DND-41 (cell line): ENCODE measurements at places on chromosomes 16 and 17.

GRCh38 chr17:3827124-3827773 is 18.8 kb downstream of the NCBP3 start:
- peak; percentile 78 for DNase-seq

- DNase-seq = no peak
Measured at GRCh38 chr16:3889059-3889458, 8.5 kb upstream of the CREBBP start.

GRCh38 chr17:76697702-76698465 is 12.9 kb downstream of the MXRA7 start:
- DNase-seq = no peak

DNA sequence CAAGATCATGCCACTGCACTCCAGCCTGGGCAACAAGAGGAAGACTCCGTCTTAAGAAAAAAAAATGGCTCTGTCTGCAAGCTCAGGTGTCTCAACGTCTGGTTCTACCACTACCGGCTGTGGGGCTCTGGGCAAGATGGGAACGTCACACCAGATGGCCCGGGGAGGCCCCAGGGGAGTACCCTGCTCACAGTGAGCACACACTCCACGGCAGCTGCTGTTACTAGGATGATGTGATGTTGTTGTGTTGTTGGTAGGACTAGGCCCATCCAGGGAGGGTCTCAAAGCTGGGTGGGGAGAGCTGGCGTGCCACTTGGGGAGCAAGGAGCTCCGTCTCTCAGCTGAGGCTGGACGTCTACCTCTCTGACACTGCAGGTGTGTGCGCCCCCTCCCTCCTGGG is 9.4 kb upstream of the NPTX1 start:
- peak; percentile 87 for DNase-seq

DNA sequence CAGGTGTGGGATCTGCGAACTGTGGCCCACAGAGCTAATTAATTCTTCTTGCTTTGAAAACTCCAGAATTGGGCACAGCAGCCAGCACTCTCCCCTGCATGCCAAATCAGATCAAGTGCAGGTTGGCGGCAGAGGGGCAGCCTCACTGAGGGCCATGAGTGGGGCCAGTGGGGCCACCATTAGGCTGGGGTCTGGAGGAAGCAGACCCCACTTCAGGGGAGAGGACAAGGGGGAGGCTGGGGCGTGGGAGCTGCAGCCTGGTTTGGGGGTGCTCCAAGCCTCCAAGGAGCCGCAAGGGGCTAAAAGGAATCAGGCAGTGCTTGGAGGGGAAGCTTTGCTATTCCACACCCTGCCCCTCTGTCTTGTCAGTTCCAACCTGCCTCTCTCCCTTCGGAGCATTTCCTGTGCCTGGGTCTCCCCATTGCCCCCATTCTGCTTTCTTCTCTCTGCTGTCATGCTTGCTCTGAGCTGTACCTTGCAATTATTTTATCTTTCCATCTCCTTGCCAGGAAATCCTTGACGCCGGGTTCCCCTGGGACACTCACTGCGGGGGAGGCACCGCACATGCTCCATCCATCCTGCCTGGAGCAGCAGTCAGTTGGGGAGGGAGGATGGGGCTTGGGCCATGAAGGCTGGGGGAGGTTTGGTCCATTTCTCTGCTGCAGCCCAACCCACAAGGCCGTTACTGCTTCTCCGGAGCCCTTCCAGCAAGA is 3.3 kb upstream of the ABCC3 start:
- DNase-seq = no peak

GRCh38 chr17:74077231-74077630 is 126.2 kb upstream of the RPL38 start:
- DNase-seq = no peak

DNA sequence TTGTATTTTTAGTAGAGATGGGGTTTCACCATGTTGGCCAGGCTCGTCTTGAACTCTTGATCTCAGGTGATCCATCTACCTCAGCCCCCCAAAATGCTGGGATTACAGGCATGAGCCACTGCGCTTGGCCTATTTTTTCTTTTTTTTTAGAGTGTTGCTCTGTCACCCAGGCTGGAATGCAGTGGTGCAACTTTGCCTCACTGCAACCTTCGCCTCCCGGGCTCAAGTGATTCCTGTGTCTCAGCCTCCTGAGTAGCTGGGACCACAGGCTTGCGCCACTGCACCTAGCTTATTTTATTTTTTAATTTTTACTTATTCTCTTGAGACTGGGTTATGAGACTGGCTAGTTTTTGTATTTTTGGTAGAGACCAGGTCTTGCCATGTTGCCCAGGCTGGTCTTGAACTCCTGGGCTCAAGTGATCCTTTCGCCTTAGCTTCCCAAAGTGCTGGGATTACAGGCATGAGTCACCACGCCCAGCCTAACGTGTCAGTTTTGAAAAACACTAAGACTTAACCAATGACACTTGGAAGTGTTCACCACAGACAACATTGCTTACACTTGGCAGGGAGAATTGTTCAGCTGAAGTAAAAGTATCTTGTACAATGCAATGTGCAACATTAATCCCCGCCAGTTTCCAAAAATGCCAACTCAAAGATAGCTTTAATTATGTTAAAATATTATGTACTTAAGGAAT is 26.9 kb downstream of the ATAD5 start:
- no peak for DNase-seq

DNA sequence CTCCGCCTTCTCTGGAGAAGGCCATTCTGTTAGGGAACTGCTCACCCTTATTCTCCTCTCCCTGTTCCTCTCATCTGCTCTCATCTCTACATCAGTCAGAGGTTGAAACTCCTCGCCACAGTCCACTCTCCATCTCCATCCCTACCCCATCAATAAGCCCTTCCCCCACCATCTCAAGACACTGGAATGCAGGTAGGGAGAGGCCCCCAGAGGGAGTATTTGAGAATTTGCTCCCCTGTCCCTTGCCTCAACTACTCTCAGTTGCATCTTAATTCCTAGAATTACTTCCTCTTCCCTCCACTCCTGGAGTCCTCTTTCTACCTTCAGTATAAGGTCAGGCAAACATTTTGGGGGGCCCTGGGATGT is 2.0 kb upstream of the AATF start:
- no peak for DNase-seq

DNA sequence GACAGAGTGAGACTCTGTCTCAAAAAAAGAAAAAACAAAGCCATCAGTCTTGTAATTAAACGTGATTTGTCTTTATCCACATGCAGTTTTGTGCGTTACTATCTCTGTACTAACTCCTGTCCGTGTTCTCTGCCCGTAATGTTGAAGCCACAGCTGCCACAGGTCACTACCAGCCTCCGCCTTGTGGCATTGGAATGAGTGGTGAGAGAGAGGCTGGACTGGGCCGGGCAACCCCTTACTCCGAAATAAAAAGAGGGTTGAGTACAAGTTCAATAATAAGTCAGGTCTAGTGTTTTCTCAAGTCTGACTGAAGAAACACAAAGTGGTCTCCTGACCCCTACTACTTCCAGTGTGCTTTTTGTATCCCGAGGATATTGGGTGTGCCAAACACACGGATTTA is 5.4 kb downstream of the DNAJA3 start:
- no peak for DNase-seq

- DNase-seq = no peak
Measured at GRCh38 chr17:37310940-37311339, 64.8 kb upstream of the C17orf78 start.

DNA sequence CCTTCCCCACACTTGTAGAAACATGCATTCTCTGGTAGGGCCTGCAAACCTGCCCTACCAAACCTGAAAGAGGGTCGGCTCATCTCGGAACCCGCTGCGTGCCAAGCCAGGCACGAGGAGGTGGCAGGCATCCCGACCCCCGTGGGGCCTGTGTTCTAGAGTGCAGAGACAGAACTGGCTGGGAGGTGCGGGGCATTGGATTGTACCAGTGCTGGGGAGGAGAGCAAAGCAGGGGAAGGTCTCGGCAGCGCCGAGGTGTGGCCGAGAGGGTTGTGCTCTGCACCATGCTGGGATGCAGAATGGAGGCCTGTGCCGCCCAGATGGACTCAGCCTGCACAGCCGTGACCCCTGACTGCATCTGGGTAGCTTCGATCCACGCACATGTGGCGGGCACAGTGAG is 17.8 kb upstream of the MC1R start:
- no peak for DNase-seq

DNA sequence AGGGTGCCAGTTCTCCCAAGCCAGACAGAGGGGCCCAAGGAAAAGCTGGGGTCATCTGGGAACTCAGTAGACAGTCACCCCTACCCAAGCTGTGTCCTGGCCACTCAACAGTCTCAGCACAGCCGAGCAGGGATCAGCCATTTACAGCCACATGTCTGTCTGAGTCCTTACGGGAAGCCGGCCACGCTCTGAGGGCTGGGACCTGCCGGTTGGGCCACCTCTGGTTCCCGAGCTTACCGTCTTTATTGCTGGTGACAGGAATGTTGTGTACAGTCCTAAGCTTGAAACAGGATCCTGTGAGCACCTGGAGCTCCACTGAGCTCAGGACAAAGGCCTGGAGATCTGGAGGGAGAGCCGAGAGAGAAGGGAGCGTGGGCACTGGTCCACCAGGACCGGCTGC is 59.8 kb downstream of the TIMM22 start:
- DNase-seq = no peak

DNA sequence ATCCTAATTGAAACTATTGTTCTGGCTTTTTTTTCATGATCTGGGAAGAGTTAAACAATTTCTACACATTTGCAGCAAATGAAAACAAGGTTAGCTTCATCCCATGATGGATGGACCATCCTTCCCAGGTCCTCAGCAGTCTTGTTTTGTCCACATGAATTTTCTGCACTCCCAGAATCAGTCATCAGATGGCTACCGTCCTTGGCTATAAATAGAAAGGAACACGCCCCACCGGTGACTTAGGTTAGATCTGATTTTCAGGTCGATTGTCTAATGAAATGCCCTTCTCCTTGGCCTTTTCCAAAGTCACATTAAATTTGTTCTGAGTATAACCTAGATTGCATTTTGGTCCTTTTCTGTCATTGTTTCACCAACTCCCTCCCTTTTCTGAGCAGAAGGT is 41.4 kb upstream of the NOL11 start:
- no peak for DNase-seq

DNA sequence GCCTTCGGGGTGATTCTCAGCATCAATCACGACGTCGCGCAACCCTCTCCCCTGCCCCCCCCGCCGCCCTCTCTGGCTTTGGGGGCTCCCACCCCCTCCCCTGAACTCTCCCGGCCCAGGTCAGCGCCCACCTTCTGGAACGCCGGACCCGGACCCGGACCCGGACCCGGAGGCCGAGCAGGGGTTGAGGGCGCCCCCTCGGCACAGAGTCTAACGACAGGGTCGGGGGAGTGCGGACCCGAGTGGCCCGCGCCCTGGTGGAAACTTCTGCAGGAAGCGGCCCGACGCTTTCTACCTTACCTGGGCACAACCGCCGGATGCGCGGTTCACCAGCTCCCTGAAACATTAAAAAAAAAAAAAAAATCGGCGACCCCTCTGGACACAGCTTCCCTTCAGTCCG is 16.2 kb downstream of the SALL1 start:
- DNase-seq = no peak

- no peak for DNase-seq
Measured at GRCh38 chr17:82807101-82807500, 32.7 kb downstream of the ZNF750 start.

DNA sequence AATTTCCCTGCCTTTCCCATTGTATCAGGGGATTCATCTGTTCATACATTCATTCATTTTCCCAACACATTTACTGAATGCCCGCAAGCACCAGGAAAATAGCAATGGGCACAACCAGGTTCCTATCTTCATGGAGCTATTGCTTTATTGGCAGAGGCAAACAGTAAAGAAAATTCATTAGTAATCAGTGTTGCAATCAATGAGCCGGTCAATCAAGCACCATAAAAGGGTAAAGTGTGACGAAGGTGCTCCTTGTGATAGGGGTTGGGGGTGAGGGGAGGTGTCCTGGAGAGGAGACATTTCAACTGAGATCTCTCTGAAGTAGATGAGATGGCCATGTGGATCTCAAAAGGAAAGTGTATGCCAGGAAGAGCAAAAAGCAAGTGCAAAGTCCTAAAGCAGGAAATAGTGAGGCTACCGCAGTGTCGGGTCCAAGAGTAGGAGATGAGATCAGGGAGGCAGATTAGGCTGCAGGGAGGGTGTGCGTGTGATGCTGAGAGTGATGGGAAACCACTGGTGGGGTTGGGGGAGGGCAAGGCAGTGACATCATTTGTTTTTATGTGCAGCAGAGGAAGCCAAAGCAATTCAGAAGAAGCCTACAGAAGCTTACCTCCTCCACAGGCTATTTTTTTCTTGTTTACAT is 28.4 kb downstream of the CDH13 start:
- peak; percentile 82 for DNase-seq

DNA sequence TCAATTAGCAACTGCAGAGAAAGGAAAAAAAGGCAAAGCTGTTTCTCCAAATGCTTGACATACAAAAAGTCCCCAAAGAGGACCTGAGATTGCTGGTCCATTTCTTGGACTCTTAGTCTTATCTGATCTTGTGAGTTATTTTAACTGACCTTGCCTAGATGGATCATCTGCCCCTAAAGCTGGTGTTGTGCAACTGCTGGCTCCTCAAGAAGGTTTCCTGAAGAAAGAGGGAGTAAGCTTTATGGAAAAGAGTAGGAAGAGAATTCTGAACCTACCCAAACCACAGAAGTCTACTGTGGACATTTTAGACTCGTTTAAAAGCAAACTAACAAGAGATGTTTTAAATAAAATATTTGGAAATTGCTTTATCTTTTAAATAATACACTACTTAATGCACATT is 140.0 kb upstream of the HS3ST3A1 start:
- DNase-seq = no peak

DNA sequence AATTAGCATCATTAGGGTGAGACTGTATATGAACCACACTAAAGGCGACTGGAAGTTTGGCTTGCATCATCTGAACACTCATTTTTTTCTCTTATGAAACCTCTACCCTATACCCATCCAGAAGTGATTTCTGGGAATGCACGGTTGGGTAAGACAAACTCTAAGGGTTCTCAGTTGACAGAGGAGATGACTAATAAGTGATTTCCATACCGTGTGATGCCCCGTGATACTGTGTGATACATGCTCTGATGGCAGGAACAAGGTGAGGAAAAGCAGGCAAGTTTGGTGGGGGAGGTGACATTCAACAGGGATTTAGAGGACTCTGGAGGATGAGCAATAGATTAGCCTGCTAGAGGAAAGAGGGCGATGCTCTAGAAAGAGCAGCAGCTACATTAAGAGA is 156.4 kb upstream of the CCL2 start:
- no peak for DNase-seq
